ENCODE measurements at places on chromosomes 12 and 14. TPM values are rescaled to one million over a fixed set of nuclear protein-coding genes. Genes with fewer than 3 reads are reported as not detected.

DNA sequence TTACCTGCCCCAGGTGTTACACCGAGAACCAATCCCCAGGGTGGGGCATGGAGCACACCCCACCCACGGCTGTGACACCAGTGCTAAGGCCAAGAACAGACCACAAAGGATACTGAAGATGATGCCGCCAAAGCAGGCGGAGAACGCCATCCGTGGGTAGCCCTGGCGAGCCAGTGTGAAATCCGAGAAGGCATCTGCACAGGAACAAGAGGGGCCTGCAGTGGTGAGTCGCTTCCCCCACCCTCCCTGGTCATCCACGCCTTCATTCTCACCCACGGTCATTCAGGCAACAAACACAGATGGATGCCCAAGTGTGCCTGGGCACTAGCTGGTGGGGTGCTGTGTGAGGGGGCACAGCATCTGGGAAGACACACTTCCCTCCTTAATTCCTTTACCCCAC lies 28.5 kb downstream of the SLC8B1 start:
- no peak for DNase-seq

- DNase-seq = no peak
Observed at GRCh38 chr12:88431246-88431645, 149.0 kb downstream of the KITLG start.

GRCh38 chr14:45972416-45972815 lies 679.2 kb downstream of the RPL10L start:
- DNase-seq = no peak

DNA sequence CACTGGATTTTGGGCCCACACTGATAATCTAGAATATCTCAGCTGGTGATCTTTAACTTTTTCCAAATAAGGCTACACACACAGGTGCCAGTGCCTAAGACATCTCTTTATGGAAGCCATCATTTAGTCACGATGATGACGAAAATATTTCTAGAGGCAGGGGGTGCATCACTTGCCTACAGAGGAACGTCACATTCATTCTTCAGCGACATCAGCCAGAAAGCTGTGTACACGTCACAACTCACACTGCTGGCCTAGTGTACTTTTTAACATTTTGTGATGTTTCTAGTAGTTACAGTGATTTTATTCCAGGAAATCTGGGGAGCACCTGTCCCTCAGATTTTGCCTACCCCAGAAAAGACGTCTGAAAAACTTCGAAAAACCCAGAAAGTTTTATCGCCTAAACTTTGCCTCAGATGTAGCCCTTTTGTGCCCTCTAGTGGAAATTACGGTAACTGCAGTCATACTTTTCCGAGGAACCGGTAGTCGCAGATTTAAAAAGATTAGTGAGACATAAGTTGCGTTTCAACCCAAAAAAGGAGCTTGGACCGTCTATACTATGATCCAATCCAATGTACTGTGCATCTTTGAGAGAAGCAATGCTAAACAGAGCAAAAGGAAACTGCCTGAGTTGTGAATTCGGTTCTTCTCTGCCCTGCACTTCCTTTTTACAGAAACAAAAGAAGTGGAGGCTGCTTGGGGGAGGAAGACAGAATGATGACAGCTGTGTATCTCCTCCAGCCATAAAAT lies 64.3 kb upstream of the STON2 start:
- DNase-seq = peak; percentile 58

GRCh38 chr12:111330800-111331752 lies 37.8 kb downstream of the PHETA1 start:
- no peak for DNase-seq

GRCh38 chr12:121794534-121795033 lies 1.1 kb upstream of the RHOF start:
- no peak for DNase-seq

GRCh38 chr14:100035700-100036099 lies 29.5 kb upstream of the EVL start:
- no peak for DNase-seq

- no peak for DNase-seq
Observed at GRCh38 chr14:58794993-58795762, 157.4 kb downstream of the DACT1 start.

GRCh38 chr14:69468949-69469348 lies 15.6 kb upstream of the PLEKHD1 start:
- no peak for DNase-seq

- DNase-seq = no peak
Observed at GRCh38 chr14:100782516-100783320, 43.2 kb upstream of the MEG3 start.

- DNase-seq = no peak
Observed at GRCh38 chr12:9052610-9053009, 63.1 kb downstream of the A2M start.

DNA sequence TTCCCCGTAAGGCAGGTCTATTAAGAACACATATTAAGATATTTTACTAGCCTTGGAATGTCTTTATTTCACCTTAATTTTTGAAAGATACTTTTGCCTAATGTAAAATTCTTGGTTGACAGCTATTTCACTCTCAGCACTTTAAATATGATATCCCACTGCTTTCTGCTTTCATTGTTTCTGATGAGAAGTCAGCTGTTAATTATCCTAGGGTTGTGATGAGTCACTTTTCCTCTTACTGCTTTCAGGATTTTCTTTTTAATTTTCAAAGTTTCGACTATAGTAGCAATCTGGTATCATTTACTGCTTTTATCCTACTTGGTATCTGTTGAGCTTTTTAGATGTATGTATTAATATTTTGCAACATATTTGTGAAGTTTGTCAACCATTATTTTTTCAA lies 578.9 kb upstream of the ATP2B1 start:
- no peak for DNase-seq

Gene REP15
- 23.8 TPM for total RNA-seq

Gene POU6F1
- 1.4 TPM for total RNA-seq

Gene ACACB
- total RNA-seq = 146 TPM

Gene ART4
- not detected for total RNA-seq

Gene C1S
- total RNA-seq = 90.9 TPM

Gene MYG1
- total RNA-seq = 24.9 TPM

Measured in Peyer's patch (tissue), 4 donors.